Thoracic aorta (tissue), 2 donors: ENCODE measurements at places on chromosomes 13 and 19.

- no peak for DNase-seq
Observed at GRCh38 chr19:42325896-42326771, 699 bp downstream of the MEGF8 start.

DNA sequence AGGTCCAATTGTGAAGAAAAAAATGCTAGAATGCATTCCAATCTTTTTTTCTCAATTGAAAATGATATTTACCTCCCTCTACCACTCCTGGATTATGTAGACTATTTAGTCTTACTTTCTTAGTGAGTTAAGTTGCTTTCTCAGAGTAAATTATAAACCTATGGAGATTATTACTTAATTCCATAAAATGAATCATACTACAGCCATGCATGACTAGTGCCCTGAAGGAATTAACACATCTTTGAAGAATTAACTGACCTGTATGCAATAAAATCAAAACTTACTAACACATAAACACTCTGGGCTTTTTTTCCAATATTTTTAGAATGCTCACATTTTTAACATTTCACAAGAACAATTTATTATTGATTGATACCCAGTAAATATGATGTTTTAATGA, 379.4 kb upstream of the DACH1 start:
- no peak for DNase-seq

DNA sequence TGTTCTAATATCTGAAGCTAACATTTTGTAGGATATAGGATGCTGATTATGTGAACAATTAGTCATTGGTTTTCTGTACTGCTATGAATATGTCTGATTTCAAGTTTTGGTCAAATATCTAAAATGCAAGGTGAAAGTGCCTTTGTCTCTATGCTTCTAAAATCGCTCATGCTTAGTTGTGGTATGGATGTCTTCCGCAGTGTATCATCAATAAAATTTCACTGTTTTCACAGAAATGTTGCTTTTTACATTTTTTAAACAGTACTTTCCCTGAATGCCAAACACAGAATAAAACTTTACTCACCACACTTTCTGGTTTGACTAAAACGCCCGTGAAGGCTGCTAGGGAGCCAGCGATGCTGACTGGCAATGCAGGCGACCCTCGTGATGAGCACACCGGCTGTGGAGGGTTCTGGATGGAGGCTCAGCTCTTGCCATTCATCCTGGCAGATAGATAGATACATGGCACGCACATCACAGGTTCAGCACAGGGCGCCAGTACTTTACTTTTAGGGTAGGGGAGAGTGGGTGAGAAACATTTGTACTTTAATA, 40.1 kb downstream of the SLC7A9 start:
- DNase-seq, result no peak

GRCh38 chr19:8615813-8616596, 5.5 kb upstream of the ADAMTS10 start:
- no peak for DNase-seq

- DNase-seq, result no peak
Observed at GRCh38 chr19:10256970-10257615, 5.1 kb downstream of the MRPL4 start.

DNA sequence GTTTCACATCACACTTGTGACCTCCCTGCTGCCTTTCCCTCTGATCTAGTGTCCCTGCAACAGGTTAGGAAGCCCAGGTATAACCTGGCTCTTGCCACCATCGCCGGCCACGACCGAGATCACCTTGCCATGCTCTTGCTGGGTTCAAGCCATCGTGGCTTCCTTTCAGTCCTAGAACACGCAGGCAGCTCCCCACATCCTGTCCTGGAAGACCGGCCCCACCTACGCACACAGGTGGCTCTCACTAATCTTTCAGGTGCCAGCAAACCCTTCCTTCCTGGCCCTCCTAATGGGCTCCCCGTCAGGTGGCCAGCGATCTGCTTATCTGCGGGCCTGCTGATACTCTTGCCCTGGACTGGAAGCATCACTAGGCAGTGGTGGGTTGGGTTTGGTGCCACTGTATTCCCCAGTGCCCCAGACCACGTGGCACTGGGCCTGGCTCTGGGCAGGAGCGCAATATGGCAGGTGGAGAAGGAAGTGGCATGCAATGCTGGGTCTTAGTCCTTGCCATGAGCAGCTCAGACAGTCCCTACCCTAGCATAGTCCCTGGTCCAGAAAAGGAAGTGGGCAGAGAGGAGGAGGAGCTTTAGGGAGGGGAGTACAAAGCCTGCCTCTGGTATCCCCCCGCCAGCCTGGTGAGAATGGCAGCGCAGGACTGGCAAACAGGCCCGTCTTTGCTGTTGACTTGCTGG, 11.8 kb downstream of the PPP1R37 start:
- DNase-seq, result no peak

DNA sequence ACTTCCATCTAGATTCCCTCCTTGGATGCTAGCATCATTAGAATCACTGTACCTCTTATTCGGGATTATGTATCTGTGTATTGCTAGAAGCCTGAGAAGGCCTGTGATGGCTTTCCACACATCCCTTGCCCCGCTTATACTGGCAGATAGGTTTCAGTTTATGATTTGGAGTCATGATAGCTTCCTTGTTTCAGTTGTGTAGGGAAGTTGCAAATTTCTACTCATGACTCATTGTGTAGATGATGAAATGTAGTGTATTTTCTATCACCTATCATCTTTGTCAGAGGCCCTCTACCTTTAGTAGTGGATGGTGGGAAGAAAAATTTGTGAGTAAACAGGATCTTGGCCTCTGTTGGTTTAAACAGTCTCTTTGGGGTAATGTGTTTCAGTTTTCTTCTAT, 165.2 kb downstream of the GGACT start:
- DNase-seq, result no peak

DNA sequence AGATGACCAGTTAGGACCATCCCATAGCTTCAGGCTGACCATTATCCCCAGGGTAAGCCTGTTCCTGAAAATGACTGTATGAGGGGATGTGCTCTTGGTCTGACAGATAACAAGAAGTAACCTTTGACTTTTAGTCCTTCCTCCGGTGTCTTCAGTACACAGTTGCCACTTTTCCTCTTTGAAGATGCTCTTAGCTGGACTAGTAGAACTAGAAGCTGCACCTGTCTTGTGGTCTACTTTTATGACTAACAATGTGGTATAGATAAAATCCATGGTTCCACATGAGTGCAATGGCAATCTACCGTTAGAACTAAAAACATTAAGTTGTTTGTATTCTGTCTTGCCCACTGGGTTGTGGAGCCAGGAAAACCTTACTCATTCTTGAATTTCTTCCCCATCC, 5.9 kb upstream of the RUBCNL start:
- DNase-seq, result no peak

GRCh38 chr13:28566891-28567290, 72.0 kb upstream of the FLT1 start:
- no peak for DNase-seq

GRCh38 chr13:50249144-50249521, 233.9 kb downstream of the KCNRG start:
- DNase-seq, result no peak

DNA sequence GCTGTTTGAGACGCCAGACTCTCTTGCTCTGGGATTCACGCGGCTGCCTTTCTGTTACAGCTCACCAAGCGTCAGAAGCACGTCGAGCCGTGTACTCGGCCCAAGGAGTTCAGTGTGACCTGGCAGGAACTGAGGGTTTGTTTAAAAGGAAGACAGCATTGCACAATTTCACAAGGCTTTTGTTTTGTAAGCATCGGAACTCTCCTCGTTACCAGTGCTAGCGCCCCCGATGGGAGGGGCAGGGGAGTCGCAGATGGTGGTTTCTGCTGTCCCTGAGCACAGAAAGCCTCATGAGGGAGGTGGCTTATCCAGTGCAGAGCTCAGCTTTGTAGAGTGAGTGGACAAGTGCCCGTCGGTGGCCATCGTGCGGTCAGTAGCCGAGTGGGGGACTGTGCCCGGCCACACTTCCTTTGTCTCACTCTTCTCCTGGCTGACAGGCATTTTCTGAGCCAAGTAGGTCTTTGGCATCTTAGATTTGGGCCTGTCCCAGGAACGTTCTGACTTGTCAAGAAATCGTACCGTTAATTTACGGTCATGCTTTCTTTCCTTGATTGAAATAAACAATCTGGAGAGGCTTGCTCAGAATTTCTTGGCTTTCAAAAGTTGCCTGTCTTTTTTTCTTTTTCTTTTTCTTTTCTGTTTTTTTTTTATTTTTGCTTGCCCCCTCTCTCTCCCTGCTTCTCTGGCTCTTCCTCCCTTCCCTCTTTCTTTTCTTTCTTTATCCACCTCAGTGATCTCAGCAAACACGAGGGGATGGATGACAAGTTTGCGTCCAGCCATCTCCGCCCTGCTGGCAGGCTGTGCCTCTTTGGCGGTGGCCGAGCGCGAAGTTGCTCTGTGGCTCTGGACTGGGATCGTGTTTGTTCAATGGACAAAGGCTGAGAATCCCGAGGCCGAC, 7.7 kb downstream of the KDM4B start:
- peak; percentile 59 for DNase-seq

DNA sequence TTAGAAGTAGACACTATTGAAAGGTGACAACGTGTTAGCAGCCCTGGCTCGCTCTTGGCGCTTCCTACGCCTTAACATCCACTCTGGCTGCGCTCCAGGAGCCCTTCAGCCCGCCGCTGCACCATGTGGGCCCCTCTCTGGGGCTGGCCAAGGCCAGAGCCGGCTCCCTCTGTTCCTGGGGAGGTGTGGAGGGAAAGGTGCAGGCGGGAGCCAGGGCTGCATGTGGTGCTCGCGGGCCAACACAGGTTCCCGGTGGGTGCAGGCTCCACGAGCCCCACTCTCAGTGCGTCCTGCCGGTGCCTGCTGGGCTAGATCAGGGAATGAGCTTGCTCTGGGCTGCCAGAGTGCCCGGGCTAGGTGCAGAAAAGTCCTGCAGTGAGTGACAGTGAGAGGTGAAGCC, 1284.3 kb downstream of the OLFM4 start:
- DNase-seq, result no peak

- DNase-seq, result no peak
Observed at GRCh38 chr19:49333811-49334288, 1.4 kb upstream of the CD37 start.

DNA sequence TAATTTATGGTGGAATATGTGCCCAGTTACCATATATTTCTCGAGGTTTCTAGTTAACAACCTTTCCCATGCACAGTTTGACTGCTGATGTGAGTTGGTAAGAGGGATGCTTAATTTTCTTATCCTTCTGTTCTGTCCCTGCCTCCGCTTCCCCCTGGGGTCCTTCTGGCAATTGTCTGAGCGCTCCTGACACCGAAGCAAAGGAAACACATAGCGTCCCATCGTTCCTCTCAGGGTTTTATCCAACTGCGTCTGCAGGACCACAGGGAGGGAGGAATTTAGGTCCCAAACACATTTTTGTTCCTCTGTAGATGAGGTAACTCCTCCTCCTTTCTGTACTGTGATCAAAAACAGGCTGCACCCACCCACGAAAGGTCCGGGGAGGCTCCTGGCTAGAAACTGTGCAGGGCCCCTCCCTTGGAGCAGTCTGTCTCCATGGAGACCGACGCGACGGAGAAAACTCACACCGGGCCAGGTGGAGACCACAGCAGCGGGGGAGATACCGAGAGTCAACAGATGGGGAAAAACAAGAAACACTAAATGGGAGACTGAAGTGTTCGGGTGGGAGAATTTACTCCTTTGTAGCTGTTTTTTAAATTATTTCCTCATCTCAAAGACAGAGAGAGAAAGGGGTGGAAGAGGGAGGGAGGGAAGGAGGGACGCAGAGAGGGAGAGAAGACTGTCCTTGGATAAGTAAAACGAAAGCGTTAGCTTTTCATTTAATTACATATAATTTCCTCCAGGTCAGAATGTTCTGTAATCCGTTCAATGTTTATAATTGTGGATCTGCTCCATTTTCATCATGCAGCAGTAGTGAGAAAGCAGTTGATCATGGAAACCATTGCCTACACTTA, 191.8 kb upstream of the NBEA start:
- no peak for DNase-seq

GRCh38 chr19:53511933-53512374, 26.0 kb upstream of the ZNF331 start:
- no peak for DNase-seq

- DNase-seq, result no peak
Observed at GRCh38 chr19:39916851-39917396, 17.5 kb downstream of the FCGBP start.

DNA sequence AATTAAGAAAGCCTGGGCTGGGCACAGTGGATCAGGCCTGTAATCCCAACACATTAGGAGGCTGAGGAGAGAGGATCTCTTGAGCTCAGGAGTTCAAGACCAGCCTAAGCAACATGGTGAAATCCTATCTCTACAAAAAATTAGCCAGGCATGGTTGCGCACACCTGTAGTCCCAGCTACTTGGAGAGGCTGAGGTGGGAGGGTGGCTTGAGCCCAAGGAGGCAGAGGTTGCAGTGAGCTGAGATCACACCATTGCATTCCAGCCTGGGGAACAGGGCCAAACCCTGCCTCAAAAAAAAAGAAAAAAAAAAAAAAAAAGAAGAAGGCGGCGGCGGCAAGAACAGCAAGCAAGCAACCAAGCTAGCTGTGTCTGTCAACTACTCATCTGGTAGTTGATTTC, 26.7 kb downstream of the TSC22D1 start:
- no peak for DNase-seq

DNA sequence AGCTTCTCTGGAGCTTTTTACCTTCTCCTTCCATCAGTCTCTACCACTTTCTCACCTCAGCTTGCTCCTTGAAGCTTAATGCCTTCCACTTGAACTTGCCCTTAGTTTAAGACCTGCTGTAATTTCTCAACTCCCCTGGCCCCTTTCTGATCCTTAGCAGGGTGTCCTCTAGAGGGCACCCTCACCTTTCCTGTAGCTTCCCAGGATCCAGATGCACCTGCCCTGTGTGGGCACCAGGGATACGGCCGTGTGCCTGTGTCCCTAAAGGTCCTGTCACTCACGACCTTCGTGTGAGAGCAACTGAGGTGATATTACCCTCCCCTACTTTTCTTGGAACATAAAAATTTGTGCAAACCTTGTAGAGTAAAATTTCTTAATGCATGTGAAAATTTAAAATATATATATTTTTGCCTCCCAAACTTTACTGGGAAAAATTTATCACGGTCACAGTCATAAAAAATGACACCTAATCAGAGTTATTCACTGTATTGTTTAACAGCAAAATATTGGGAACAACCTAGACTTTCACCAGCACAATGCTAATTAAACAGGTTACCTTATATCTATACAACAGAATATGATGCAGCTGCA, 46.4 kb downstream of the PSG3 start:
- no peak for DNase-seq

DNA sequence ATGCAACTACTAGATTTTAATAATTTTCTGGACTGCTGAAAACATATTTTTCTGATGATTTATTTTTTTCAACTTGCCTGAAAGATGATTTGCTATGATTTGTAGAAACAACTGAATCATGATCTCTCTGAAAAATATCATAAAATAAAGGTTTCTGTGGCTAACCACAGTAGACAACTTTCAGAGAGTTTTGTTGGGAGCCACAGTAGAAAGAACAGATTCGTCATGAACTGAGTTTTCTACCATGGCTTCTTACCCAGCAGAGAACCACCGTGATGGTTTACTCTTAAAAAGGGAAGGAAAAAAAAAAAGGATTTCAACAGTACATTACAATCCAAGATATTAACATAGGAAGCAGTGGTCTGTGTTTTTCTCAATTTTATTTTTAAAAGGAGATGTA, 18.0 kb downstream of the ZAR1L start:
- no peak for DNase-seq

GRCh38 chr19:16830679-16831078, 1.5 kb downstream of the SIN3B start:
- no peak for DNase-seq

- DNase-seq, result no peak
Observed at GRCh38 chr13:98108341-98108740, 34.6 kb upstream of the FARP1 start.
